ENCODE measurements at places on chromosomes 2 and 18. TPM values are rescaled to one million over a fixed set of nuclear protein-coding genes. Genes with fewer than 3 reads are reported as not detected.

The SGO2 gene
- 14.4 TPM for polyA plus RNA-seq

The PLGLB1 gene
- polyA plus RNA-seq, result 16.2 TPM

The MAL gene
- 329 TPM for polyA plus RNA-seq

The THUMPD2 gene
- 22.8 TPM for polyA plus RNA-seq

The REG1B gene
- polyA plus RNA-seq, result not detected

The CPS1 gene
- 8.4 TPM for polyA plus RNA-seq

The TSPYL6 gene
- not detected for polyA plus RNA-seq

- DNase-seq, result no peak
These were observed 114.7 kb upstream of the RAB6C start for GRCh38 chr2:129864719-129865118.

- DNase-seq, result no peak
These were observed 85.7 kb downstream of the SLC4A3 start for GRCh38 chr2:219713110-219713509.

GRCh38 chr18:9722691-9723090 lies 14.6 kb downstream of the RAB31 start:
- no peak for DNase-seq

GRCh38 chr18:2534906-2535305 lies 36.4 kb downstream of the METTL4 start:
- DNase-seq, result no peak

DNA sequence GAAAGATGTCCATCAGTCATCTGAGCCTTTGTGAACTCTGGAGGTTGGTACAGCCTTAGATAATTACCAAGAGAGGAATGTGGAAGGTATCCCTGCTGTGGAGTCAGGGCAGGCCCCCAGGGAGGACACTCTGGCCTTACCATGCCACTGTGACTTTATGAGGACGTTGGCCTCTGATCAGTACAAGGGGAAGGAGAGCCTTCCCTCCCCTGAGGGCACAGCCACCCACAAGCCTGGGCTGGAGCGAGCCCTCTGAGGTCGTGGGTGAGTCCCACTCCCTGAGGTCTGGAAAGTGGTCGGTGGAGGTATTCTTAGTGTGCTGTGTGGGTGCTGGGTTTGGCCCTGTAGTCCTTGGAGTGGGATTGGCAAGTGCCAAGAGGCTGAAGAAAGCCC lies 91.6 kb downstream of the STPG4 start:
- DNase-seq, result no peak

- no peak for DNase-seq
These were observed 114.4 kb upstream of the NOL4 start for GRCh38 chr18:34339155-34339554.

DNA sequence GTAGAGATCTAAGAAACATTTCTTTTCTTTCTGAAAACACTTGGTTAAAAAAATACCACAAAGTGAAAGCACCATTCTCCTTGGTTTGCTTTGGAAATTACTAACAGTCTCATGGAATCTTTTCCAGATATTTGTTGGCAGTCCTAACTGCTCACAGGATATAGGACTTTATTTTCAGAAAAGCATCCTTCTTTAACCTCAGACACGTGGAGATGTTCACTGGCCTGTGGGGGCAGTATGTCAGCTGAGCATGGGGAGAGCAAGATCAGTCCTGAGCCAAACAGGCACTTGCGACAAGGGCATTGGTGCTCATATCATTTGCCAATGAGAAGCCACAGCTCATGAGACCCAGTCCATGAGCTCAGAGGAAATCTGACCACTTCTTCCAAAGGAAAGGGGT lies 371.9 kb downstream of the NBAS start:
- no peak for DNase-seq

DNA sequence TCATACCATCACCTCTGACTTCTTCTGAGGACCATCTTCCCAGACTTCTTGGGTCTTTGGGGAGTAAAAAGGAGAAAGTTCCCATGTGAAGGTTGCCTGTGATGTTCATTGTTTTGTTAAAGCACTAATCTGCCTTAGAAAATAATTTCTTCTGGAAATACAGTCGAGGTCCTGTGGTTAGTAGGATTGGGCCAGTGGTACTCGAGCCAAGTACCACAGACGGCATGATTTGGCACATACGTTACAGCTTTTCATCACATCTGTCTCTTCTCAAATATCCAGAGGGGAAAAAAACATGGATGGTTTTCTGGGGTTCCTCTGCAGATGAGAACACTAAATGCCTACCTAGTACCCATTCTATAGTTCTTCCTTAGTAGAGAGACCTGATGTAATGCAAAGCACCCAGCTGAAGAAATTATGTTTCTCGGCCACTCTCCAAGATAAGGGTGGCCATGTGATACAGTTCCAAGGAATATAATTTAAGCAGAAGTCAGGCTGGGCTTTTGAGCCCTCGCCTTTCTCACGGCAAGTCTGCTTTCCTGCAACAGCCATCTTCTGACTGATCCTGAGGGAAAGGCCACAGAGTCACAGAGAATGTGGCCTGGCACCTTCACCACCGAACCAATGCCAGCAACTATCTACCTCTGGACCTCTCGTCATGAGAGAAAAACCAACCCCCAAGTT lies 161.0 kb downstream of the RNF152 start:
- DNase-seq, result no peak

- DNase-seq, result no peak
These were observed 26.6 kb upstream of the COLEC12 start for GRCh38 chr18:527146-527545.

DNA sequence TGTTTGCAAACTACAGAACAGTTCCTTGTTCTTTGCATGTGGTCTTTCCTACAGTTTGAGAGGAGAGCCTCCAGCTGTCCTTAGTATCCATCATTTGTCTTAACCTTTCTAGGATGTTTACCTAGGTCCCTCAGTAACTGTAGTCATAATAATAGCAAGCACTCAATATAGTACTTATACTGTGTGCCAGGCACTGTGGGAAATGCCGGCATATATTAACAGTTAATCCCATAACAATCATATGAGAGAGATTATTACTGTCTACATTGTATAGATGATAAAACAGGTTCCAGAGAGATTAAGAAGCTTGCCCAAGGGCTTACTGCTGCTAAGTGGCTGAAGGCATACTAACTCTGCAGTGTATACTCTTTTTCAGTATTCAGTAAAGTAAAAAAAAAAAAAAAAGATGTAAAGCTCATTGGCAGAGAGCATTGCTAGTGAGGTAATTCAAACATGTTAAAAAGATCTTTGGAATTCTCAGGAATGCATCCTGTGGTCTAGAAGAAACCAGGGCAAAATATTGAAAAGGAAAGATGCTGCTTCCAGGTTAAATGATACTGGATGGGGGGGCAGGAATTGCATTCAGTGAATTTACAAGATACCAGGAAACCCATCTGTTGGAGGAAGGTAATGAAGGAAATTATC lies 72.3 kb downstream of the SPTBN1 start:
- no peak for DNase-seq

DNA sequence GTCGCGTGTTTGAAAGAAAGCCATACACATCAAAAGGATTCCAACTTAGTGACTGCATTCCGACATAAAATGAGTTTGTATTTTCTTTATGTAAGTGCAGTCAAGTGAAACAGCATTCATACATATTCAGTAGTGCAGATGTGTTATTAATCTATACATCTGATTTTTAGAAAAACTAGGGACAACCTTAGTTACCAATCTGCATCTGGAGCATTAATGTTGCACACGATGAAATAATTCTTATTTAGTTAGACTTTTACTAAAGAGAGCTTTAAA lies 1.9 kb downstream of the GORASP2 start:
- DNase-seq, result no peak

GRCh38 chr2:43452318-43452731 lies 143.5 kb downstream of the THADA start:
- no peak for DNase-seq

DNA sequence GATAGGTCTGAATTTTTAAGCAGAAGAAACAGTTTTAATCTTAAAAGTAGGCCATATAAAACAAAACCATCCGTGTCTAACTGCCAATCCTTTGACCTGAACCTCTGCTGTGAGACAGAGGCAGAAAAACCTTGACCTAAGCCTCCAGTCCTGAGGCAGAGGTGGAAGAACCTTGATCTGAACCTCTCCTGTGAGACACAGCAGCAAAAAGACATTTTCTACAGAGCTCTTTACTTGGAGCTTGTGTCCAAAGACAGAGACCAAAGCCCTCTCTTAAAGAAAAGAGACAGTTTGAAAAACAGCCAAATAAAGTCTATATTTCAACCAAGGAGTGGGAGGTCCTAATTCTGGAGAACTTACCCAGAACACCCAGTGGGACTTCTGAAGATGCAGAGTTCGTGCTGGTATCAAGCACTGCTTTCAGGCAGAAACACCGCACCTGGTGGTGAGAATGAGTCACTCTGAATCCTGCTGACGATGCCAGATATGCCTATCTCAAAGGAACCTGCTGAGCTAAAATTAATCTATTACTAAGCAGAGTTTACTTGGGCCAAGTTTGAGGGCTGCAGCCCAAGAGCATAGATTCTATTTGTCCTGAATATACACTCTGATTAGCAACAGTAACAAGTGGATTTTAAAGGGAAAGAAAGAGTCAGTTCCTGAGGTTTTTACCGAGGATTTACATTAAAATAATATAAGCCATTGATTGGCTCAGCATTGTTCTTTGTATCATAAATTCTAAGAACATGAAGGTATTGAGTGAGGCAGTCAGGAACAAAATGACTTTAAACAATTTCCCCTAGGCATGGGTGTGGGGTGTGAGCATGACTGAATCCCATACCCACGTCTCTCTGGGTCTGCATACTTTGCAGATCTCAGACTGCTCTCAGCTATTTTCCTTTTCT lies 806.4 kb downstream of the TRIB2 start:
- DNase-seq, result no peak

GRCh38 chr18:63106727-63107126 lies 212.8 kb downstream of the BCL2 start:
- DNase-seq, result no peak

All from left renal pelvis (tissue), 4 donors.